Inflammatory macrophage treated with lipopolysaccharide for 1 hour (primary cell): ENCODE measurements at places on chromosomes 4 and X.

DNA sequence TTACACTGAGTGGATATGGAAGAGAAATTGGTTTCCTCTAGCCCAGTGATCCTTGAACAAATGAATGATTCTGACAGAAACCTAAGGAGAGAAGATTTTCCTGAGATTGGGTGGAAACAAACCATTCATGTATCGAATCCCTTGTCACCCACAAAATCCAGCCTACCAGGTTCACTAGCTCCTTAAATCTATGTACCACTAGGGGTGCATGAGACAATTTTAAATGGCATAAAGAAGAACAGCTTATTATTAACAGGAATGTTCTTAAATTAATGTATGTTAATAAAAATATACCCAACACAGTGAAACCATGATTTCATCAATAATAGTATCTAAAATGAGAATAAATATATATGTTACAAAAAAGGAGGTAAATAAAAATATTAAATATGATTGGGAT is 118.4 kb upstream of the LNX1 start:
- DNase-seq: no peak

GRCh38 chrX:30343206-30343605 is 34.0 kb upstream of the NR0B1 start:
- DNase-seq: no peak

GRCh38 chr4:159980826-159981468 is 878.1 kb downstream of the RAPGEF2 start:
- no peak for DNase-seq

GRCh38 chrX:69119122-69119521 is 46.1 kb downstream of the PJA1 start:
- no peak for DNase-seq

DNA sequence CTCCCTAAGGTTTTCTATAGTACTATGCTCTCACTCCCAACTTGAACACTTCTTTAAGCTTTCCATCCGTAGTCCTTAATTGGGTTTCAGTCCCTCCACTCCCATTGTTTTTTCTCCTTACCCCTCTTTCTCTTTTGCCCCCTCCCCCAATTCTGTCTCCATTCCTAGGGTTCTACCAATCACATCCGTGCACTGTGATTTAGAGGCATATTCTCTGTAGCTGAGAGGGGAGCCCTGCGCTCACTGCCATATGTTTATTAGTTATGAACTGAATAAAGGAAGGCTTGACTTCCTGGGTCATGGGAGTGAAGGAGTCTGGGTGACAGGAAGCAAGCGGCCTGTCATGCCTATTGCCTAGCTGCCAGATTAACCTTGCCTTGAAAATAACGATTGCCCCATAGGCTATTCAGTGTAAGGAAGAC is 471 bp downstream of the MCTS1 start:
- peak; percentile 44 for DNase-seq
